Heart right ventricle (tissue), 16 donors: ENCODE measurements at places on chromosomes 12 and 14.

GRCh38 chr12:72081777-72082176 lies 143.1 kb downstream of the TPH2 start:
- no peak overlapping the region for H3K4me3 ChIP-seq
- H3K36me3 ChIP-seq: no peaks in the 10 kb centered on the region
- no peaks in the 10 kb centered on the region for H3K27me3 ChIP-seq
- H3K4me1 ChIP-seq: no peaks in the 10 kb centered on the region
- no peak overlapping the region for H3K27ac ChIP-seq

GRCh38 chr12:25384893-25385248 lies 134.1 kb upstream of the KRAS start:
- DNase-seq: no peak
- no peaks in the 10 kb centered on the region for H3K36me3 ChIP-seq
- no peaks in the 10 kb centered on the region for H3K27me3 ChIP-seq
- H3K4me3 ChIP-seq: peak overlapping the region; percentile 73
- no peaks in the 10 kb centered on the region for H3K4me1 ChIP-seq

- no peak overlapping the region for H3K4me3 ChIP-seq
- no peaks in the 10 kb centered on the region for H3K4me1 ChIP-seq
- no peak overlapping the region for H3K27ac ChIP-seq
- DNase-seq: no peak
- no peaks in the 10 kb centered on the region for H3K27me3 ChIP-seq
- H3K36me3 ChIP-seq: no peaks in the 10 kb centered on the region
These were observed 77.3 kb downstream of the GLT1D1 start for GRCh38 chr12:128930606-128931005.

- no peaks in the 10 kb centered on the region for H3K27me3 ChIP-seq
- DNase-seq: no peak
- H3K27ac ChIP-seq: no peak overlapping the region
- peaks cover 4% of the 10 kb centered on the region for H3K4me1 ChIP-seq
These were observed 5.6 kb downstream of the AACS start for GRCh38 chr12:125070661-125071390.
